ENCODE measurements at places on chromosomes 11 and 22.

DNA sequence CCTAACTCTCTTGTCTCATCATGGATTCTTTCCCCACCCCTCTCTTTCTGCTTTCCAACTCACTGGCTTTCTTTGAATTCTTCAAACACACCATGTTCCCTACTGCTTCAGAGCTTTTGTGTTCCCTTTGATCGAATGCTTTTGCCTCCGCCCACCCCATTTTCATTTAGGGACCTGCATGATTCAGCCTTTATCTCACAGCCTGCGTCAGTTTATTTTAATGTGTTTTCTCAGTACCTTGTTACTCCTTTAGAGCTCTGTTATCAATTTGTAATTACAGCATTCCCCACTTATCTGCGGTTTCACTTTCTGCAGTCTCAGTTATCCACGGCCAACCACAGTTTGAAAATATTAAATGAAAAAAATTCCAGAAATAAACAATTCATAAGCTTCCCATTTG is 451.3 kb downstream of the METTL15 start:
- DNase-seq = no peak

DNA sequence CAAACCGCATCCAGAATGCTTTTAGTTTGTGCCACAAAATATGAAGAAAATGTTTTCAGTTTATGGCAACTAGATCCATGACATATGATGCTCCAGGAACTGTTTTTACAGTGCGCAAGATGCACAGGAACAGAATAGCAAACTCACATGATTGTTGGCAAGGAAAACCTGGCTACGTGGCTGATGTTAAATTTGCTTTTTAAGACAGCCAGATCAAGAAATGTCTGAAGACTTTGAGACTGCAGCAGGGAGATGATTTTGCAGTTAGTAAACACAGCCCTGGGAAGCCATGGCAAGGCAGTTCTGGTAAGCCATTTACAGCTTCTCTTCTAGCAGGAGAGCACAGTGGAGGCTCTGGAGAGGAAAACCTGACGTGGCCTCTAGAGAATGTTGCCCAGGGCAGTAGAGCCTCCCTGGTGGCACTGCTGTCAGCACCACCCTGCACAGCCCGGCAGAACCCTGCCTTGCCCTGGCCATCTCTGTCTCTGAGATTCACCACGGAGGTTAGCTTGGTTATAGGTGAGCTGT is 69.8 kb upstream of the TNRC6B start:
- peak; percentile 72 for DNase-seq

DNA sequence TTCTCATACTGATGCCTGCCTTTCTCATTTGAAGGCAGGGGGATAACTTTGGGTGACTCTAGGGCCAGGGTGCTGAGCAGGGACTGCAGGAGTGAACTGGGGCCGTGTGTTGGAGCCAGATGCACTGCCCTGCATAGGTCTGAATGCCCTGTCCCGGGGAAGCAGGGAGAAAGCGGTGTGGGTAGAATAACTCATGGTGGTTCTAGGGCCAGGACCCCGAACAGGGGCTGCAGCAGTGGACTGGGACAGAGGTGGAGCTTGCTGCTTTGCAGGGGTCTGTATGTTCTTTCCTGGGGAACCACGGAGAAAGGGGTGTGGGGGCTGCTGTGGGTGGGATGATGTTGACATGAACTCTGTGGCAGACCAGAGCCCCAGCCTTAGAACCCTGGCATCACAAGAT is 52.9 kb downstream of the GAB4 start:
- no peak for DNase-seq

DNA sequence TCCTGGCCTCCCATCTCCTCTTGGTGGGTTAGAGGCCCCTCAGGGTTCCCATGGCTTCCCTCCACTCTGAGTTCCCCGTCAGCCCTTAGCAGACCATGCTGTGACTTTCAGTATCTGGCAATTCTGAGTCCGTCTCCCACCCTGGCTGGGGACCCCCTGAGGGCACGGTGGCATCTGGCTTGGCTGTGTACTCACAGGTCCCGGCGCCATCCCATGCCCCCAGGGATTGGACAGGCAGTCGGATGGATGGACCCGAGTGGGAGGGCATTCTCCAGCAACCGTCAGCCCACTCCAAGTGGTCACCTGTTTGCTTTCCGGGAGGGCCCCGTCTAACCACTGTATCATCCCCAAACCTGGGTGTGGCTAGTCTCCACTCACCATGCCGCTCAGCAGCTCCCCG is 24.0 kb upstream of the ABCC8 start:
- DNase-seq = no peak

DNA sequence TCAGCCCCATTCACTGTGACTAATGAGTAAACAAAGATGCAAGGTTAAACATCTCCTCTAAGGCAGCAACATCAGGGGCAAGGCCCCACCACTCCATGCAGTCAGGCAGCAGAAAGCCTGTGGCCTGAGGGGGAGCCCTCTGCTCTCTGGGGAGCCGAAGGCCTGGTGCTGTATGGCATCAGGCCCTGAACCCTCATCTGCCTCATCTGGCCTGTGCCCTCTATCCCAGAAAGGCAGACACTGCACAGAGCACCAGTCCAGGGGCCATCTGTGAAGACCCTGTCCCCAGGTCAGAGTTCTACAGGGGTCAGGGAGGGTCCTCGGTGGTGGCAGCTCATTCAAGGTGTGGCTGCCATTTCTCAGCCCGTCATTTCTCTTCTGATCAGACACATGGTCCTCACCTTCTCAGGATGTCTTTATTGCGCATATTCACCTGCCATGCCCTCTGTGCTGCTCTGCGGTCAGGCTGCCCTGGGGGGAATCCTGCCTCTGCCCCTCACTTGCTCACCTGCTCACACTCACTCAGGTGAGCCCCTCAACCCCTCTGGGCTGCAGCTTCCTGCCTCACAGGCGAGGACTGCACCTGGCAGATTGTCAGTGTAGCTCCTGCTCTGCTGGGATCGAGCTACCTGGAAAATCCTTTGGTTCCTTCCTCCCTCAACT is 103.1 kb upstream of the PITPNB start:
- no peak for DNase-seq

GRCh38 chr22:46047226-46047625 is 70.3 kb upstream of the WNT7B start:
- no peak for DNase-seq

DNA sequence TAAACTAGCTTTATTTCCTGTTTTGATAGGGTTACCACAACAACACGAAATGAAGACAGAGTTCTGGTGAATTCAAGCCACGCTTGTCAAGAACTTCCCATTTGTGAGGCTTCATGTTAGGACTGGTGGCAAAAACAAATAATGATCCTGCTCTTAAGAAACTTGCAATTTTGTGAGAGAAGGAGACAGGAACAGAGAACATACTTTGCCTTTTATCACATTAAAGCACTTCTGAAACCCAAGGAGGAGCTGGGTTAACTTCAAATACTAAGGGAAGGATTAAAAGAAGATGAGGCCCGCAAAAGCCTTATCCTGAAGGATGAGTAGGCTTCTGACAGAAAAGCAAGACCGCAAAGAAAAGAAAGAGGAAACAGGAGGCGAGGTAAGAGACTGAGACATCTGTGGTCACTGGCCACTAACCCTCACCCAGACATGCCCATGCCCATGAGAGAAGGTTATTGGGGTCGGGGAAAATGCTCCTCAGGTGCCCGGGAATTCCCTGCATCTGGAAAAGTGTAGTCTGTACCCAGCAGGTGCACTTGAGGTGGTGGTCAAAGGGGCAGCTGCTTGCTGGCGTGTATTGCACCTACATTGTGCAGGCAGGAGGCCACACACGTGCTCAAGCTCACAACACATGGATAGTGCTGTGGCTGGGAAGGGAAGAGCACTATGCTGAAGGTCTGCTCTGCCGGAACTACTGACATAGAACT is 50.5 kb downstream of the MAPK1 start:
- peak; percentile 94 for DNase-seq

DNA sequence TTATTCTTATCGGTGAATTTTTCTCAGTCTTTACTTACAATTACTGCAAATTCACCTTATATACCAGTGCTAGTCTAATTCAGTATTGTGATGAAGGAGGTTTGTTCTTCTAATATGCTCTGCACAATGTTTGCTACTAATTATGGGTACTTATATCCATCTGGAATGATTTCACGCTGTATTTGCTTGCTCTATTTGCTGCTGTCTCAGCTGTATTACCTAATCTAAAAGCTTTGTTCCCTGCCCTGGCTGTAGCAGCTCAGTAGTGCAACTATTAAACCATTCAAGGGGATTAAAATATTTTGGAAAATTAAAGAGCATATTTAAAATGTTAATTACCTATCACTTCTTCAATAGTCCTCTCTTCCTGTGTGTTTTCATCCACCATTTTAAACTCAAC is 375.3 kb downstream of the LUZP2 start:
- DNase-seq = no peak

- DNase-seq = no peak
Measured at GRCh38 chr11:68338051-68338780, 25.8 kb downstream of the LRP5 start.

GRCh38 chr11:121159741-121160140 is 58.7 kb downstream of the TECTA start:
- DNase-seq = no peak

GRCh38 chr11:121478226-121478894 is 25.6 kb upstream of the SORL1-AS1 start:
- no peak for DNase-seq

DNA sequence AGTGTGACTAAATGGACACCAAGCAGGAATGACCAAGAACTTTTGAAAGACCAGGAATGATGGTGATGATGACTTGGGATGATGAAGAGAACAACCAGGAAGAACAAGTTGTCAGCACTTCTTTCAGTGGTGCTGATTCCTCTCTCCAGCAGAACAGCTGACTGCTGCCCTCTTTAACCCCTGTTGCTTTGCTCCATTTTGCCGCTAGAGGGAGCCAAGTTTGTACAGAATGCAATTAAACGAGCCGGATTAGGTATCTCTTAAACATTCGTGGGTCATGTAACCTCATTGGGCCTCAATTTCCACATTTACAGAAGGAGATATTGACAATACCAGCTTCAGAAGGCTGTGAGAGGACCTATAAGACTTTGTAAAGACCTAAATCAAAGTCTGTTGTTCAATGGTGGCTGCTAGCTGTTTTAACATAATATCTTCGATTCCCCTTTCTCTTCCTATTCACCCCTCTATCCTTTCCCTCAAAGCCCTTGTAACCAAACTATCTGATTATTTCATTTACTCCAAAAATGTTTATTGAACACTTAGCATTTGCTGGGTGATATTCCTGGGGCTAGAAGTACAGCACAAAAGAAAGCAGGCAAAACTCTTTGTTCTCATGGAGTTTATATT is 1.9 kb downstream of the OR4S1 start:
- peak; percentile 63 for DNase-seq

- DNase-seq = no peak
Measured at GRCh38 chr11:67057205-67057672, 592 bp downstream of the RHOD start.

DNA sequence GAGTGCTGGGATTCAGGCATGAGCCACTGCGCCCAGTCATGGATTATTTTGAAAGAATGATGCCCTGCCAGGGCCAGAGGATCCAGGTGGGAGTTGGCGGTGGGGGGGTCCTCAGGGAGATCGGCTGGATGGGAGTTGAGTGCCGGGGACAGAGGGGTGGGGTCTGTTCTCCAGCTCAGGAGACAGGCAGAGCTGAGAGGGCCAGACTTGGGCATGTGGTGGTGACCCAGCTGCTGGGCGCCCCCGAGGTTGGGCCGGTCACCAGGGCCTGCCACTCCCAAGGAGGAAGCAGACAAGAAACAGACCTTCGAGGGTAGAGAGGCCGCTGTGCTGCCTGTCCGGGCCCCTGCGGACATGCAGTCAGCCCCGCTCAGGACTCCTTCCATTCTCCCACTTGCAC is 11.8 kb upstream of the PRODH start:
- no peak for DNase-seq

DNA sequence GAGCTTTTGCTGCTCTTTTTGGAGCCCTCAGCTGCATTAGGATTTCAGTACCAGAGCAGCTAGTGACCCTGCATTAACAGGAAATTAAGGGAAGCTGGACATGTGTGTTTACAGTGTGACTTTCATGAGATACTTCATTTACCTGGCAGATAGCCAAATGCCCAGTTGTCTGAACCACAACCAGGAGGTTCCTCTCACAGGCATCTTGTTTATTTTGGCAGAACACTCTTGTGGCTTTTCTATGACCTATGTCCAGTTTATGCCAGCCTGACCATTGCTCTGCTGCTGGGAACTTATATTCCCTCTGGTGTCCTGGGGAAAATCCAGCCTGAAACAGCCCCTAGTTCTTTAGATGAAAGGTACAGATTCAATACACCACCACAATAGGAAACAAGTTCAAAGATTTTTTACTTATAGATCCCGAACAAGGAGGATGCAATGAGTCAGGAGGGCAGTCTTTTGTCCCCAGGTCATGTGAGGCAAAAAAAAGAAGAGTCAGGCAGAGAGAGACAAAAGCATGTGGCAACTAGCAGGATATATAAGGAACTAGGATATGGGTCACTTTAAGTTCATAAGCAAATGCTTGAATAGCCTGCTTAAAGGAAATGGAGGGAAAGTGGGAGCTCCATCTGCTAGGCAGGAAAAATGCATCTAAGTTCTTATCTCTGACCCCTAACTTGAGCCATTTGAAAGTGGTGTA is 379.3 kb downstream of the INSC start:
- peak; percentile 1 for DNase-seq

GRCh38 chr11:2398664-2399355 is 1.7 kb upstream of the TSSC4 start:
- no peak for DNase-seq

GRCh38 chr11:124762105-124762623 is at the start of gene ESAM:
Gene ESAM (minus strand): TSS chr11:124762290. CDS start chr11:124762154, 136 bp downstream.
- DNase-seq = no peak

DNA sequence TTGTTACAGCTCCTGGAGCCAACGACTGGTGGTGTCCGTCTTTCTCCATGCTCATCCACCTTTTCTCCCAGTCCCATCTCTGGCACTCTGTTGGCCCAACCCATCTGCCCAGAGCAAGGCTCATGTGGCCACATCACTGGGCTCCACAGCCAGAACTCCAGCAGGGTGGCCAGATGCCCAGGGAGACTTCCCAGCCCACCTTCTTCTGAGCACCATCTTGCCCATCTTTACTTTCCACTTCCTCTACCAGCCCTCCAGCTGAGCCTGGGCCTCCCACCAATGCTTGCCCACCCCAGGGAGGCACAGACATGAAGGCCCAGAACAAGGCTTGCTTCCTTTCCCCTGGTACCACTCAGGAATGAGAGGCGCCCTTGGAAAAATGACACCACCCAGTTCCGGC is 116.8 kb downstream of the BUD13 start:
- DNase-seq = no peak

DNA sequence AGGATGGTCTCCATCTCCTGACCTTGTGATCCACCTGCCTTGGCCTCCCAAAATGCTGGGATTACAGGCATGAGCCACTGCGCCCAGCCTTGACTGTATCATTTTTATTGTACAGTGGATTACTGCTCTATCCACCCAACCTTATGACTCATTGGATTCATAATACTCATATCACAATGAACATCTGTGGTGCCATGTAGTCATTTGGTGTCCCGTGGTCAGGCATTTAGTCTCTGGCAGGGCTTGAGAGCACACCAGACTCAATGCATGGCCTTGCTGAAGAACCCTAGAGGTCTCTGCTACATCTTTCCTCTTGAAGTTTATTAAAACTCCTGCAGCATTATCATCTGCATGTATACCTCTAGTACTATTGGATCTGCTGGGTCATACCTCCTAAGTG is 98.0 kb upstream of the LDLRAD3 start:
- peak; percentile 35 for DNase-seq

Measured in ELR (cell line).